HepG2 (cell line): ENCODE measurements at places on chromosomes 5 and 9.

DNA sequence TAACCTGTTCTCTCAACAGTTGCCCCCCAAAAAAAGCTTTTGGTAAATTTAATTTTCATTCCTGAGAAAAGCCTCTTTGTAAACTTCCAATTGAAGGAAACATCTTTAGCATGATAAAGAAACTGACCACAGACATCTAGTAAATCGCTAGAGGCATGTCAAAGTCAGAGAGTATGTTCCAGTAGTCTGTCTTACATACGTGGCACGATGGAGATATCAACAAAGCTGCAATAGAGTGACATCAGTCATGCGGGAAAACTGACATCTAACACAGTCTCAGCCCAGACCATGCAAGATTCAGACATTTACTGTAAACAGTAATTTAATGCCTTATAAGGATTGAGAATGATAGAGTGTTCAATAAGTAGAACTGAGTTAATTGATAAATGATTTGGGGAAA is 45.1 kb downstream of the GARNL3 start:
- H3K27ac ChIP-seq: no peak overlapping the region
- peaks cover 1% of the 10 kb centered on the region; the same call in 1 of the 2 replicates for H3K36me3 ChIP-seq
- no peaks in the 10 kb centered on the region for H3K27me3 ChIP-seq
- peaks cover 25% of the 10 kb centered on the region for H3K4me1 ChIP-seq

- no peak overlapping the region for H3K4me3 ChIP-seq
- no peaks in the 10 kb centered on the region for H3K27me3 ChIP-seq
- H3K4me1 ChIP-seq: no peaks in the 10 kb centered on the region
Measured at GRCh38 chr9:12680341-12680740, 12.8 kb upstream of the TYRP1 start.

DNA sequence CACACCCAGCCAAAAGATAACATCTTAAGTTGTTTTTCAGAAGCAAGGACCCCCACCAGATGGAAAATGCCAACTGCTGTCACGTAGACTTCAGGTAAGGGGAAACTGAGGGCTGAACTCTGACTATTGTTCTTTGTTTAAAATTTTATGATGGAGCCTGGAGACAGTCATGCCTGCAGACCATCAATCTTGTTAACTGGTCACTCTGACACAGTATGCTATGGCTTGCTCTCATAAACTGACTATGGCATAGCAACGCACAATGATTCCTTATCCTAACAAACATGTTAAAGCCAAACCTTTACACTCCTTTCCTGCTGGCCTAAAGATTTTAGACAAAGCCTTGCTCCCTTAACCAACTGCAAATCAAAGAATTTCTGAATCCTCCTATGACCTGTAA is 43.6 kb upstream of the GOLM1 start:
- H3K36me3 ChIP-seq: no peaks in the 10 kb centered on the region
- H3K27ac ChIP-seq: no peak overlapping the region
- no peaks in the 10 kb centered on the region for H3K27me3 ChIP-seq
- no peak overlapping the region for H3K4me3 ChIP-seq
- H3K4me1 ChIP-seq: no peaks in the 10 kb centered on the region
- DNase-seq: no peak

- H3K36me3 ChIP-seq: no peaks in the 10 kb centered on the region
- H3K27me3 ChIP-seq: no peaks in the 10 kb centered on the region
- no peak overlapping the region for H3K4me3 ChIP-seq
- DNase-seq: peak; percentile 44
- peak overlapping the region; percentile 42 for H3K27ac ChIP-seq
Measured at GRCh38 chr5:132434416-132435286, 55.9 kb downstream of the IRF1 start.

DNA sequence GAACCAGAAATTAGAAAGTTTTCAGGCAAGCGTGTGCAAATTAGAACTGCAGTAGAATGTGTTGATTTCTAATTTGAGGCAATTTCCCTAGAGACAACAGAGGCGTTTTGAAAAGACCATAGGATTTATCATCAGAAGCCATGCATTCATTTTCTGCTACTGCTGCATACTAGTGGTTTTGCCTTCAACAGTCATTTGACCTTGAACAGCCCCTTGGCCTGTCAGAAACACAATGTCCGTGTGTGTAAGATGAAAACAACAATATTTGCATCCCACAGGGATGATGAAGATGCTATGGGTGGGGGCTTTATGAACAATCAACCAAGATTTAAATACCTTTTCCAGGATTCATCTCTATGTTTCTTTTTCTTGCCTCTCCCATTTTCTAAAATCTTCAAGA is 73.7 kb downstream of the PDE4D start:
- H3K36me3 ChIP-seq: no peaks in the 10 kb centered on the region
- DNase-seq: no peak
- no peak overlapping the region for H3K27ac ChIP-seq
- H3K4me3 ChIP-seq: no peak overlapping the region

GRCh38 chr5:14603141-14603540 is 21.5 kb downstream of the OTULINL start:
- H3K27ac ChIP-seq: no peak overlapping the region
- no peaks in the 10 kb centered on the region for H3K36me3 ChIP-seq
- no peak overlapping the region for H3K4me3 ChIP-seq
- no peak for DNase-seq
- no peaks in the 10 kb centered on the region for H3K4me1 ChIP-seq

- no peaks in the 10 kb centered on the region for H3K27me3 ChIP-seq
- no peak overlapping the region for H3K27ac ChIP-seq
- H3K4me1 ChIP-seq: peaks cover 52% of the 10 kb centered on the region
Measured at GRCh38 chr9:83976372-83976771, 3.6 kb downstream of the HNRNPK start.

DNA sequence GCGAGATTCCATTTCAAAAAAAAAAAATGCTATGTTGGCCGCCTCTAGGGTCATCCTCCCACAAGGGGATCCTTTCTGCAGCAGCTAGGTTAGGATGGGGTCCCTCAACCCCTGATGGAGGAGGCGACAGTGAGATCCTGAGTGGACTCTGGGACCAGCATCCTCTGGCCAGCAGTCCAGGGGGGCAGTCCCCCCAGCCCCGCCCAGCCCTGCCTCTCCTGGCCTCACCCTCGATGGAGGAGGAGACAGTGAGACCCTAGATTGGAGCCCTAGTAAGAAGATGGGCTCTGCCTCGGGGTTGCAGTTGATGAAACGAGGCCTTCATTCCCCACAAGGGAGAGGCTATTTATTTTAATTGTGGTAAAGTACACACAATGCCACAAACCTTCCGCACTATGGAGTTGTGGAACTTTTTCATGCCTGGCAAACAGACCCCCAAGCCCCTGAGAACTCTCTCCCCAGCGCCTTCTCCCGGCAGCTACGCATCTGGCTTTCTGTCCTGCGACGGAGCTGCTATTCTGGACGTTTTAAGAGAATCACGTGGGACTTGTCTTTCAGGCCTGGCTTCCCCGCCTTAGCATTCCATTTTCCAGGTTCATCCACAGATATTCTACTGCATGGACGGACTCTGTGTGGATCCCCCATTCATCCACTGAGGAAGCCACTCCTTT is 15.8 kb downstream of the VAV2 start:
- no peak overlapping the region for H3K4me3 ChIP-seq
- H3K36me3 ChIP-seq: peaks cover 8% of the 10 kb centered on the region; the same call in 1 of the 3 replicates
- H3K4me1 ChIP-seq: peaks cover 99% of the 10 kb centered on the region
- no peaks in the 10 kb centered on the region for H3K27me3 ChIP-seq

GRCh38 chr5:142798099-142798770 is 28.1 kb downstream of the ARHGAP26 start:
- H3K27me3 ChIP-seq: no peaks in the 10 kb centered on the region
- peaks cover 50% of the 10 kb centered on the region for H3K4me1 ChIP-seq
- H3K27ac ChIP-seq: no peak overlapping the region
- no peaks in the 10 kb centered on the region for H3K36me3 ChIP-seq
- no peak overlapping the region for H3K4me3 ChIP-seq

DNA sequence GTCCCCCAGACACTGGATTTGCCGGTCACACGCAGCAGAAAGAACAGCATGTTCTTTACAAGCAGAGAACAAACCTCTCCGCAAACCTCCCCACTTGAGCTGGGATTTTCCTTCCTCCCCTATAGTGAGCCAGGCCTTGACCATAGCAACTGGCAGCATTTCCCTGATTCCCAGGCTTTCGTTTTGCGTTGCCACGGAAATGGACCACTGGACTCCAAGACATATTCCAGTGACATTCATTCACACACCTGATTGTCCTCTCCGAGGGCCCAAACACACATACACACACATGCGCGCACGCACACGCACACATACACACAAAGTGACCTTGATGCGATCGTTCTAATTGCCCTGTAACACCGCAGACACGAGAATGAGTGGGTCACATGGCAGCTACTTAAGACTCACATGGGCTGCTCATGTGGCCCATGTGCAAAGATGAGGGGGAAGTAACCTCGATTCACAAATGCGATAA is 80.9 kb upstream of the CPEB4 start:
- H3K36me3 ChIP-seq: no peaks in the 10 kb centered on the region
- H3K4me1 ChIP-seq: peaks cover 54% of the 10 kb centered on the region
- no peaks in the 10 kb centered on the region for H3K27me3 ChIP-seq
- no peak overlapping the region for H3K4me3 ChIP-seq
- peak overlapping the region; percentile 59 for H3K27ac ChIP-seq

DNA sequence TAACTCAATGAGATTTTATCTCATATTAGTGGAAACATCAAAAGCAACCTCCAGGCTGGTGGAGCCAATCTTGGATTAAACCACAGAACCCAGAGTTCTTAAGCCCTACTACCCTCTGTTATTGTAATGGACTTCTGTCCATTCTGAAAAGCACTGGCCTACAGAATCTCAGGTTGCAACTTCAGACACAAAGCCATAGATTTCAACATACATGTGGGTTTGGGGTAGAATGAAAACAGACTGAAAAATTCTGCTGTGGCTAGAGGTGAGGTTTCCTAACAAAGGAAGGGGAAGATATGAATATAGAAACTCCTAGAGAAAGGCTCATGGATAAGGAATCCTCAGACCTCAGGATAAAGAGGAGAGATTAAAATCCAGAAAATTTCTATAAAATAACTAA is 569.8 kb upstream of the RIOK2 start:
- no peaks in the 10 kb centered on the region for H3K27me3 ChIP-seq
- no peak overlapping the region for H3K4me3 ChIP-seq
- H3K36me3 ChIP-seq: no peaks in the 10 kb centered on the region
- no peak overlapping the region for H3K27ac ChIP-seq

- H3K4me3 ChIP-seq: peak overlapping the region; percentile 34; the same call in 1 of the 2 replicates
- H3K4me1 ChIP-seq: no peaks in the 10 kb centered on the region
- no peak overlapping the region for H3K27ac ChIP-seq
- H3K36me3 ChIP-seq: no peaks in the 10 kb centered on the region
- no peak for DNase-seq
Measured at GRCh38 chr9:4490705-4491625, 697 bp downstream of the SLC1A1 start.

DNA sequence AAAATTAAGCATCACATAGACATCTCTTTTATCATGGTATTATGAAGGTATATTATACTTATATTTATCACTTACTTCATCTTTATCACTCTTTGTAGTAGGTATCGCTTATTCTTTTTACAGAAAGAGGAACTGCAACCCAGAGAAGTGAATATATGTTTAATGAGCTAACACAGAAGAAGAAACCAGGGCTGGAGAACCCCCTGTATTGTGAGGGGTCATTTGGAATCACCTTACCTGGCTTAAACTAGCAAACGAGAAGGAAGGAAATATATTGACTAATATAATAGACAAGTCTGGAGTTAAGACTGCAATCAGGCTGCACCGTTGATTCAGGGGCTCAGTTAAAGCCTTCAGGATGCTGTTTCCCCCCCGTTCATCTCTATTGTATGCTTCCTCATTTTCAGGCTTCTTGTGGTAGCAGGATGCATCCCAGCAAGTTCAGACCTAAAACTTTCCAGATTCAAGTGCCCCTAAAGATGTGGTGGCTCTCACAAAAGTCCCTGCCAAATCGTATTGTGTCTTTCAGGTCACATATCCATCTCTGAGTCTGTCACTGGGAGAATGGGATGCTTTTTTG is 146.4 kb downstream of the GCNT1 start:
- H3K36me3 ChIP-seq: no peaks in the 10 kb centered on the region
- DNase-seq: no peak
- no peaks in the 10 kb centered on the region for H3K27me3 ChIP-seq
- H3K27ac ChIP-seq: no peak overlapping the region
- H3K4me1 ChIP-seq: no peaks in the 10 kb centered on the region
- H3K4me3 ChIP-seq: no peak overlapping the region

DNA sequence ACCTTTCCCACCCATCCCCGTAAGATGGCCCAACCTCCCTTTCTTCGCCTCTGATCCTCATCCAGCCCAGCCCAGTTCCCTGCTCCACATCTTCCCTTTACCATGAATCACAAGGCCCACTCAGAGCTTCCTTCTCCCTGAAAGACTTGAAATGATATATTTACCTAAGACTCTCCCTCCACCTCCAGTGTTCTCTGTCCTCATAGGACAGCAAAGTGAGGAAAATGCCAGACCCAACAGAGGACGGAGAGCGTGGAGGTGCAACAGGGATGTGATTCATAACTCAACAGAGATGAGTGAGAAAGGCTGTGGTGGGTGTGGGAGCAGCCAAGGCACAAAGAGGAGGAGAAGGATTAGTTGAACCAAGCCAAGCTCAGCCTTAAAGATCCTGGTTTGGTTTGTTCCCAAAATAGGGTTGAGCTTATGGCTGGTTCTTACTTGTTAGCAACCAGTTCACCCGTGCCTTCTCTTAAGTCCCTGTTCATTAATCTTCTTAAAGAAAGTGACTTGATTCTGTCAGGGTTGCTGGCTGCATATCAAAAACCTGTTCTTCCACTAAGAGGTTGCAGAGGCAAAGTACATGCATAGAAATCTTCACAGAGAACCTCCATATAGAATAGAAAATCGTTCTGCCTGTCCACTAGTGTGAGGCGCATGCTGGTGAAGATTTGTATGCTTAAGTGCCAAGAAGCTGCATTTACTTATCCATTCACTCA is 183.2 kb downstream of the ACTL7B start:
- H3K27me3 ChIP-seq: peaks cover 4% of the 10 kb centered on the region; the same call in 2 of the 3 replicates
- no peaks in the 10 kb centered on the region for H3K4me1 ChIP-seq
- H3K27ac ChIP-seq: no peak overlapping the region
- no peak overlapping the region for H3K4me3 ChIP-seq
- H3K36me3 ChIP-seq: no peaks in the 10 kb centered on the region

GRCh38 chr9:129981180-129981907 is 61.6 kb downstream of the FNBP1 start:
- H3K4me1 ChIP-seq: peaks cover 9% of the 10 kb centered on the region; the same call in 1 of the 2 replicates
- H3K27me3 ChIP-seq: no peaks in the 10 kb centered on the region
- H3K27ac ChIP-seq: no peak overlapping the region
- no peak overlapping the region for H3K4me3 ChIP-seq
- DNase-seq: peak; percentile 38

DNA sequence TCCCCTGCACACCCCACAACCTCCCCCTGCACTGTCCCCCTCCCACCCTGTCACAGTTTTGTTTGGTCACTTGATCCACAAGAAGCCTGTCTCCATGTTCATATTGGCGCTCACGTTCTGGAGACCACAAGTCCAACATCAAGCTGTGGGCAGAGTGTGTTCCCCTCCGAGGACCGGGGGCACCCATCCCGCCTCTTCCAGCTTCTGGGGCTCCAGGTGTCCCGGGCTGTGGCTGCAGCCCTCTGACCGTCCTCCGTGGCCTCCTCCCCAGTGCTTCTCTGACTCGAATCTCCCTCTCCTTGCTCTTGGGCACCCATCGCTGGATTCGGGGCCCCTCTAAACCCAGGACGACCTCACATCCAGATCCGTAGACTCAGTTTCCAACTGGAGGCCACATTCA is 49.2 kb downstream of the PLEKHG4B start:
- peaks cover 48% of the 10 kb centered on the region; the same call in 2 of the 3 replicates for H3K27me3 ChIP-seq
- no peak overlapping the region for H3K27ac ChIP-seq
- DNase-seq: no peak

GRCh38 chr9:89621676-89622075 is 16.9 kb downstream of the GADD45G start:
- no peaks in the 10 kb centered on the region for H3K36me3 ChIP-seq
- no peak for DNase-seq
- no peak overlapping the region for H3K27ac ChIP-seq
